Foreskin fibroblast (primary cell): ENCODE measurements at places on chromosomes 12 and 14.

- DNase-seq = peak; percentile 72
Measured at GRCh38 chr12:28937196-28937595, 211.9 kb upstream of the FAR2 start.

GRCh38 chr12:82593143-82593542, 93.6 kb upstream of the TMTC2 start:
- DNase-seq = no peak

GRCh38 chr12:6915789-6916285, 1.5 kb downstream of the ENO2 start:
- no peak for DNase-seq

DNA sequence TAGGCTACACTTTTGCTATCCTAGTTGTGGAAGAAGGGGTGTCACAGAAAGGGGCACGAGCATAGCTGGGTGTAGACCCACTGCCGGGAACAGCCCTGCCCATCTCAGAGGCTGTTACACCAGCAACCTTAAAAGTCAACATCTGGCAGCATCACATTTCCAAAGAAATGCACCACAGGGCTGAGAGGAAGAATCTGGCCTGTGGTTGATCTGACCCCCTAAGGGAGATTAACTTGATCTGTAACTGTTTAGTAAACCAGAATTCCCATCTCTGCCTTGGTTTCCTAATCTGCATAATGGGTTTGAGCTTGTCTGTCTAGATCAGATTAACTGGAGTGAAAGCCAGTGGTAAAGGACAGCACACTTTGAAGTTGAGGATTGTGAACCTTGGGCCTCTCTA, 1.3 kb downstream of the LRP1-AS start:
- peak; percentile 71 for DNase-seq

GRCh38 chr12:113852695-113853490, 113.2 kb downstream of the RBM19 start:
- no peak for DNase-seq

DNA sequence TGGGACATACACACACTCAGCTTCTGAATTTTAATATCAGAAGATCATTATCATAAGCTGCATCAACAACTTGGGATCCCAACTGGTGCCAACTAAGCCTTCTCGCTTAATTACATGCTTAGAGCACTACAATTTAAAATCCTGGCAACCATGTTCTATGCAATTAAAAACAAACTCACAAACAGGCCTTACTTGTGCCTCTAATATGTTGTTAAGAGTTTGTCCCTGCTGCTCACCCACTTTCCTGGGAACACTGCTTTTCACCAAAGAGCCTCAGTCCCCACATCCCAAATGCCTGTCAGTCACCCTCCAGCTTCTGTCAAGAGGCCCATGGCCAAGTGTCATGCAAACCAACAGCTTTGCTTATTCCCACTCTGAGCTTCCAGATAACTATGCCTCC, 69.7 kb downstream of the TTC9 start:
- no peak for DNase-seq

GRCh38 chr14:95979339-95980042, 59.7 kb upstream of the C14orf132 start:
- DNase-seq = no peak

GRCh38 chr14:68285421-68286179, 466.0 kb downstream of the RAD51B start:
- no peak for DNase-seq

DNA sequence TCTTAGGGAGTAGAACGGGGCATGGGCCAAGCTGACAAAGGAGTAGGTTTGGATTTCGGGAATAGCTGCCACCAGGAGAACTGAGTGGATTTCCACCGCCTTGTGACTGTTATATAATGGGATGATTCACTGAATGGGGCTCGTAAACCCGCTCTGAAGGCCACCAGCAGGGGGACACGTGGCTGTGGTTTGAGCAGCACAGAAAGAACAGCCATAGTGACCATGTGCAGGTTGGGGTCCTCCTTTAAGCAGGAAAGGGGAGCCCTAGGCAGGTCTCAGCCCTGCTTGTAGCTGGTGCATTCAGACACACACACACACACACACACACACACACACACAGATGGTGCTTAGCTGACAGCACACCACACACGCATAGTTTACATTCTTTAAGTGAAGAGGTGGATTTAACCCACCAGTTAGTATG, 8.6 kb upstream of the ASB2 start:
- peak; percentile 52 for DNase-seq

DNA sequence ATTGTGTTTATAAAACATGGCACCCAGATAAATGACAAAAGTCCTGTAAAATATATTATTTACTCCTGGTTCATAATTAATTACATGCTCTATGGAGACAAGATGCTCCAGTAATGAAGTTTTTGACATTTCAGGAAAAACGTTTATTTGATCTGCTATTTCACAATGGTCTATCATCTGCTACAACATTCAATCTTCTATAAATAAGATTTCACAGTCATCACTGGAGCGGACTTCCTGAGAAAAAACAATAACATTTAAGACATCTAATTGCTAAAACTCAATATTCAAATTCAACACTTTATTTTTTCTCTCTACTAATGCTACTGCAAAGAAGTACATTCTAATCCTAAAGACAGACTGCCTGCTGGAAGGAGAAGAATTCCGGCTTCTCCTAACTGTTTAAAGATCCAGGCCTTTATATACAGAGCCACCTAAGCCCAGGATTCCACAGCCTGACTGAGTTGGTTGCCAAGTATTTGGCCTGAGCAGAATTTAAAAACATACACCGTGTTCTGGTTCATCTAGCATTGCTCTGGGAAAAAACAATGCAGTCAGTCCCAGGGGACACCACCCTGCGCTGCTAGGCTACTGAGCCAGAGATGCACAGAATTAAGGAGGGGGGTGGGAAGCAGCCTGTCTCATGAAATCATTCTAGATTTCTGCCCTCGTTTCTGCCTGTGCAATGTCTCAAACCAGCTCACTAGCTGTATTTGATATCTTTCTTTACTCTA, 58.0 kb downstream of the TMTC1 start:
- no peak for DNase-seq

DNA sequence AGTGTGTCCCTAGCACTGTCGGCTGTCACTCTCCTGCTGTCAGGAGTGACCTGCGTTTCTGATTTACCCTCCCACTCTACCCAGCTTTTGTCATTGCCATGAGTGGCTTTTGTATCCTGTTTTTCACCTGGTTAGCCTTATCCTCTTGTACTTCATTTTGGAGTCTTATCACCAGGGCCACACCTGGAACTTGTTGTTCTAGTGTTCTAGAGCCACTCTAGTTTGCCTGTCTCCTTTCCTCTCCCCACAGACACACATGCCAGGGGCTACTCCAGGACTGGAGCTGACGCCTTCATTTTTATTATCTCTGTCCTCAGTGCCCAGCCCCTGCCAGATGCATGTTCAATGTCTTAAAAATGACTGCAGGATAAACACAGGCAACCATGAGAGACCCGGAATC, 34.2 kb downstream of the ZC3H14 start:
- no peak for DNase-seq

GRCh38 chr14:34098045-34098984, 147.4 kb upstream of the EGLN3 start:
- peak; percentile 67 for DNase-seq

DNA sequence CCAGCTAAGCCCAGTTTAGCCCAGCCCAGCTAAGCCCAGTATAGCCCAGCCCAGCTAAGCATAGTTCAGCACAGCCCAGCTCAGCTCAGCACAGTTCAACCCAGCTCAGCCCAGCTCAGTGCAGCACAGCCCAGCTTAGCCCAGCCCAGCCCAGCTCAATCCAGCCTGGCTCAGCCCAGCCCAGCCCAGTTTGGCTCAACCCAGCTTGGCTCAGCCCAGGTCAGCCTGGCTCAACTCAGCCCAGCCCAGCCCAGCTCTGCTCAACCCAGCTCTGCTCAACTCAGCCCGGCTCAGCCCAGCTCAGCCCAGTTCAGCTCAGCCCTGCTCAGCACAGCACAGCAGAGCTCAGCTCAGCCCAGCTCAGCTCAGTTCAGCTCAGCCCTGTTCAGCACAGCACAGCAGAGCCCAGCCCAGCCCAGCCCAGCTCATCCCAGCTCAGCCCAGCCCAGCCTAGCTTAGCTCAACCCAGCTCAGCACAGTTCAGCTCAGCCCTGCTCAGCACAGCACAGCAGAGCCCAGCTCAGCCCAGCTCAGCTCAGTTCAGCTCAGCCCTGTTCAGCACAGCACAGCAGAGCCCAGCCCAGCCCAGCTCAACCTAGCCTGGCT, 330.9 kb downstream of the TMEM121 start:
- no peak for DNase-seq
